ENCODE measurements at places on chromosomes 6 and 20. TPM values are rescaled to one million over a fixed set of nuclear protein-coding genes. Genes with fewer than 3 reads are reported as not detected.

DNA sequence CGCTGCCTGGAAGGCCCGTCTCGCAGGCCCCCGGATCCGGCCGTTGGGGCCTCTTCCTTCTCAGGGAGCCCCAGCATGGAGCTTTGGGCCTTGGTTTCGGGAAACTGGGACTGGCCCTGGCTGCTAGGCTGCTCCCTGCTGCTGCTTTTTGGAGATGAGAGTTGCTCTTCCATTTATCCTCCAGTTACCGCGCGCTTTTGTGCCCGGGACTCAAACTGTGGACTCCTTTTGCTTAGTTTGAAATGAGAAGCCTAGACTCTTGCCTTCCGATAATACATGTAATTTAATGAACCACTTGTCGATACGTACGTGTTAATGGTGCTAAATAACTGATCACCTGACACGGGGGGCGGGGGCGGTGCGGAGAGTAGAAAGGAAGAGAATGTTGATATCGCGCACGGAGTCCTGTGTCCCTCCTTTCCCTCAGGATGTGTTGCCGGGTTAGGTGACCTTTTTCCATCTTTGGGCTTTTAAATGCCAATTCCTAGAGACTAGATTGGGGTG is 968 bp downstream of the PHF3 start:
- peak; percentile 50 for DNase-seq

SHLD1 gene
- total RNA-seq, result 7.1 TPM

DNA sequence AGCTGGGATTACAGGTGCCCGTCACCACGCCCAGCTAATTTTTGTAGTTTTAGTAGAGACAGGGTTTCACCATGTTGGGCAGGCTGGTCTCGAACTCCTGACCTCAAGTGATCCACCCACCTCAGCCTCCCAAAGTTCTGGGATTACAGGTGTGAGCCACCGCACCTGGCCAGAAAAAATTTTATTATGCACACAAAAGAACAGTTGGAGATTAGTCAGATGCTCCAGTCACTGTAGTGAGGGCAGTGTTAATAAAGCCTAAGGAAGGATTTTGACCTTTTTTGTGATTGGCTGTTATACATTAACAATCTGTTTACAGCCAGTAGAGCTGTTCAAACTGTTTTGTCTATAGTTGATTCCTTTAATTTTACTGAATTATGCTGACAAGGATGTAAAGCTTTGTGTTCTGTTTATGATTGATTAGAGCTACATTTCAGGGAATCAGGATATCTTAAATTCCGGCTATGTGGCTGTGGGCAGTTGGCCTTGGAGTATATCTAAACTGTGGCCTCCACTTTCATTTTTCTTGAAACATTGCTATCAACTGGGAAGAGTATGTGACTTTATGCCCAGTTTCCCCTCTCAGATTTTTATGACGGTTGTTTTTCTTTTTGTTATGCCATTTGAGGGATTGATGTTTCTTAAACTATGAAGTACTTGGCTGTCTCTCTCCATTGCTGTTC is 9.9 kb downstream of the ZSWIM3 start:
- no peak for DNase-seq

- peak; percentile 5 for DNase-seq
Observed at GRCh38 chr20:8144282-8145245, 12.5 kb downstream of the PLCB1 start.

- DNase-seq, result no peak
Observed at GRCh38 chr20:63351811-63352591, 9.1 kb downstream of the CHRNA4 start.

DNA sequence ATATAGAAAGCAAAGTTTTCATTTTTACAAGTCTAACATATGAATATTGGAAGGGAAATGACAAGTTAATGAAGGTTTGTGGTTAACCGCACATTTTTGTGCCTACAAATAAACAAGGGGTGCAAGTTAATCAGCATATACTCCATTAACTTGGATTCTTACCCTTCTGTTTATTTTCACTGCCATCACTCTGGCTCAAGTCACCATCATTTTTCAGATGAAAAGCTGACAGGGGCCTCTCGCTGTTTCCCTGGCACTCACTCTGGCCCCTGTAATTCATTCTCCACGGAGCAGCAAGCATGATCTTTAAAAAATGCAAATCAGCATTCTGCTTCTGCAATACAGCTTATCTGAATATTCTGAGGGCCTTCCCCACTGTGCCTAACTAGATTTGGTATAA is 29.8 kb downstream of the APCDD1L start:
- DNase-seq, result no peak

DACT2 gene
- 0.23 TPM for total RNA-seq

GRCh38 chr6:7124114-7124513 is 16.4 kb downstream of the RREB1 start:
- no peak for DNase-seq

DNA sequence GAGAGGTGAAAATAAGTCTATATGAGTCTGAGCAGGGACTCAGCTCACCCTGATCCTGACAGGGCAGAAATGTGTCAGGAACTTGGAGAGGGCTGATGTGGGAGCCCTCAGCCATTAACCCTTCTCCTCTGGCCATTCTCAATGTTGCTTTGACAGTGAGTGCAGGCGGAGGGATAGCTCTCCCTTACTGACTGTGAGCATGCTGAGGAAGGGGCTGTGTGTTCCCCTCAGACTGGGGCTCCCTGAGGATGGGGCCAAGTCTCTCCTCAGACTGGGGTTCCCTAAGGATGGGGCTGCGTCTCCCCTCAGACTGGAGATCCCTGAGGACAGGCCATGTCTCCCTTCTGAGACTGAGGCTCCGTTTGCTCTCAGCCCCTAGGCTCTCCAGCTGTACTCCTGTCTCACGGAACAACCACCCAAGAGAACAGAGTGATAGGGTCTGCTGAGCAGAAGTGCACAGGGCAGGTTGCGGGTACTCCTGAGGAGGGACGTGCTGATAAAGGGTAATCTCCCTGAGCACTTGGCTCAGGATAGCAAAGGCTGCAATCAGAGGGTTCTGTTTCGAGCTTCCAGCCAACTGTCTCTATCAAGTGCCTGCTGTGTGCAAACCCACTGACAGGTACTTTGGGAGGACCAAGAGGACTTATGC is 141.0 kb downstream of the MRPL14 start:
- DNase-seq, result no peak

DNA sequence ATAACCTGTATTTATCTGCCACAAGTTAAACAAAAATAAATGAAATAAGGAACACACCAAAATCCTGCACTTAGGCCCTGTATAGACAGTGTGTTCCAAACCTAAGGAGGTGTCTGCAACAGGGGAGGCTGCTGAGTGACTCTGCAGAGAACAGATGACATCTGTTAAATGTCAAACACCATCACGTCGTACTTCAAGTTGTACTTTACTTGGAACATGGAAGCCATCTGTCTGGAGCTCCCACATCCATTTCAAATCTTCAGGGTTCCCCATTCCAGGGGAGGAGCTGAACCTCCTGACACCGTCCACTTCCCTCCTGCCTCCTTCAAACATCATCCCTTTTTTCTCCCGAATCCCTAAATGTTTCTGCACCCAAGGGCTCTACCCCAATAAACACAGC is 1.8 kb upstream of the MAP7 start:
- no peak for DNase-seq

- no peak for DNase-seq
Observed at GRCh38 chr6:112846681-112847080, 499.6 kb downstream of the RFPL4B start.
